ENCODE measurements at places on chromosomes 7 and 10.

DNA sequence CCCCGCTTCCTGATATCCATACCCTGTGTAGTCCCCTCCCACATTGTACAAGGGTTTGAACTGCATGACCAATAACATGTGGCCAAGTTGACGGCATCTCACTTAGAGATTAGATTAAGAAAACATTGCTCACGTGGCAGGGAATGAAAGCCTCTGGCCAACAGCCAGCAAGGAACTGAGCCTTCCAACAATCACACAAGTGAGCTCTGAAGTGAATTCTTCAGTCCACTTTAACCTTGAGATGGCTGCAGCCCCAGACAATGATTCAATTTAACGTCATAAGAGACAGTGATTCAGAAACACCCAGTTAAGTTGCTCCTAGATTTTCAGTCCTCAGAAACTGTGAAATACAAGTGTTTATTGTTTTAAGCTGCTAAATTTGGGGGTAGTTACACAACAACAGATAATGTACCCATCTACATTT is 165.9 kb upstream of the PLXNA4 start:
- DNase-seq: no peak

DNA sequence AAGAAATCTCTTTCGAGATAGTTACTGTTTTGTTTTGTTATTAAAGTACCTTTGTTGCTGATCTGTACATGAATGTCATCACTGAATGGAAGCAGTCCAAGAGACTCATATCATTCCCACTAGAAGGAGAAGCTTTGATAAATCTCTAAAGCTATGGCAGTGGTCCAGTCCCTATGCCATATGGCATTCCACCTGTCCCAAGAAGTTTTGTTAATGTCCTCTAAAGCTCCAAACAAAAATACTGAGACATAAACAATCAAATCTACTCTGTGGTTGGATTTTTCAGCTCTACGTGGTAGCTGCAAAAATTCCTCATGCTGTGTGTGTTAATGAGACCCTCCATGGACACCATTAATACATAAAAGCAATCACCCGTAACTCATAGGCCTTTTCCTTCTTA is 94.1 kb downstream of the LRRN3 start:
- no peak for DNase-seq

GRCh38 chr10:132543916-132544743 is 6.5 kb downstream of the INPP5A start:
- no peak for DNase-seq

DNA sequence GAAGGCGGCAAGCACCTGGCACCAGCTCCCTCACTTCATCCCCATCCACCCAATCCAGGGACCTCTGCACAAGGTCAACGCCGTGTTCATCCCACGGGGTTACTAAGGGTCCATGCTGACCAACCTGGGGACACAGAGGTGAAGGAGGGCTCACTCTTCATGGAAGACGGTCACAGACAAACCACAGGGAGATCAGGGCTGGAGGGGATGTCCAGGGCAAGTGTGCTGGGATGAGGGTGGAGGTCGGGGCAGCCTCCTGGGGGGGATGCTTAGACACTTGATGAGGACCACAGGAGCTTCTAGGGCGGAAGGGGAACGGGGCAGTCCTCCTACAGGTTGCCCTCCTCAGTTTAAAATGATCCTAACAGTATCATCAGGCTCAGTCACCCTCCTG is 46.7 kb downstream of the FAM53B start:
- no peak for DNase-seq

GRCh38 chr7:158255156-158255555 is 332.5 kb downstream of the PTPRN2 start:
- no peak for DNase-seq

- DNase-seq: no peak
Measured at GRCh38 chr10:70668454-70668970, 3.8 kb upstream of the ADAMTS14 start.

DNA sequence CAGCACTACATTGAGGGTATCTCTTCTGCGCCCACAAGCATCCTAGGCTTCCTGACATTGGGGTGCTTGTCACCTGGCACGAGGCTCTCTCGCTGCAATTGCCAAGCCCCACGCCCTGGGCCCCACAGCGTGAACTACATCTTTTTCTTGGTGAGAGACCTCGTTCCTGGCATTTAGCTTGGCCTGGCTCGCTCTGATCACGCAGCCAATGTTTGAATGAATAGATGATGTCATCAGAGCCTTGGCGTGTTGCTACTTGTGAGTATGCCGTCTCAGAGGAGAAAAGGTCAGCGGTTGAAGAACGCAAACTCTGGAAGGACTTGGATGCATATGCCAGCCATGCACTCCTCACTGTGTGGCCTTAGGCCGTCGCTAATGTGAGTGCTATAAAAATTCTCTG is 150.2 kb upstream of the AUTS2 start:
- DNase-seq: no peak

GRCh38 chr10:3067118-3067858 is at the start of gene PFKP:
PFKP (plus strand) TSS chr10:3067548; CDS start chr10:3067596, 48 bp downstream.
- DNase-seq: peak; percentile 9

DNA sequence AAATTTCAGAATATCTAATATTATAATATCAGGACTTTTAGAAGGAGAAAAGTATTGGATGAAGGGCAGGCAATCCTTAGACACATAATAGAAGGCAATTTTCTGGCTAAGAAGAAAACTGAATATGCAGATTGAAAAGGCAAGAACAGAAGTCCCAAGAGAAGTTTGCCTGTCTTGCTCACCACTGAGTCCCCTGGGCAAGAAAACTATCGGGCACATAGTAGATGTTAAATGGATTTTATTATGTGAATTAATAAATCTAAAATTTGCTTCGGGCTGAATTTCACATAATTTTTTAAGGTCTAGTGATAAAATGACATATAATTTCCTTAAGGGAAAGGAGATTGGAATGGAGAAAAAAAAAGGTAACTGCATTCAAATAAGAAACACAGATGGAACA is 380.9 kb upstream of the GRM3 start:
- DNase-seq: no peak

DNA sequence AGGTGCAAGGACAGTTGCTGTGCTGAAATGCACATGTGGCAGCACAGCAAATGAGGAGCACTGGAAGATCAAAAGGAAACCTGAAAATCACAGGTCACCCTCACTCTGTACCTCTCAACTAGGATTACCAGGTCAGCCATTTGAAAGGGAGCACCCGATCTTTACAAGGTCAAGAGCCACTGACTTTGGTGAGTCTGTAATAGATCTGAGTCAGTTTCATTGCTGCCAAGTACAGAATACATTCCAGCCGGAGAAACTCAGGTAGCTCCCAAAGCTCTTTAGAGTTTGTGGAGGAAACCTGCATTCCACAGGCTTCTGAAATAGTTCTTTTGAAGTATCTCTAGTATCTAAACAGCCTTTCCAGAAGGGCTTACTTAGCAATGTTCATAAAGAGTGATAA is 217.5 kb downstream of the SNX13 start:
- no peak for DNase-seq

DNA sequence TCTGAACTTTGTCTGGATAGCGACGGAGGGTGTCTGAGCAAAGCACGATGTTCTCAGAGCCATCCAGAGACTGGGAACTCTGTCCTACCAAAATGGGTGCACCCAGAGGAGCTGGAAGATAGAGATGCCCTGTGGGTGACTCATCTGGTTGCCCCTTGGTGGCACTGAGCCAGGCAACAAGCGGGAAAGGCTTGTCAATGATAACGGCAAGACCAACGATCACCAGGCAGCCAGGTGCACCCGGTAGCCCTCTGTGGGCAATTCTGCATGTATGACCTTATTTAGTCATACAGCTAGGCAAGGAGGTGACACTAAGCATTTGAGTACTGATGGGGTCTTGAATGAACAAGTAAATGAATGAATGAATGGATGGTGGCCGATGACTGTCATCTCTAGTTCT is 2.8 kb upstream of the ELN start:
- no peak for DNase-seq

DNA sequence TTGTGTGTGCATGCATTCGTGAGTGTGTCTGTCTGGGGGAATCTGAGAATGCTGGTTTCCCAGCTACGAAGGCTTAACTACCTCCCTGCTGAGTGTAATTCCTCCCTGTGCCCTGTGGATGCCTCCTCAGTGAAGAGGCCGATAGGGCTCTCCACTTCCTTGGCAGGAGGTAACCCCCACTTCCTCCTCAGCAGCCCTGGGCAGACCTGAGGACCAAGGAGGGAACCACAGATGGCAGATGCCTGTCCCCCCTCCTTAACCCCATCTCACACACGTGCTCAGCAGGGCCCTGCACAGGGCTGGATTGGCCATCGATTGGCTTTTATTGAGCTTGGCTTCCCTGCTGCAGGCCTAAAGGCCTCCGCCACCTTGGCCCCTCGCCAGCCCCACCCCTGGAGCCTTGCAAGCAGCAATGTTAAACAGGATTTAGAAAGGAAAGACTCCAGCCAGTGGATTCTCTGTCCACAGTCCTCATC is 45.6 kb upstream of the LRRC4 start:
- peak; percentile 19 for DNase-seq

- no peak for DNase-seq
Measured at GRCh38 chr10:89250865-89251408, 638 bp downstream of the LIPA start.

GRCh38 chr7:18513343-18513742 is 17.8 kb downstream of the HDAC9 start:
- DNase-seq: no peak

- no peak for DNase-seq
Measured at GRCh38 chr7:36691983-36692382, 32.3 kb downstream of the AOAH start.

DNA sequence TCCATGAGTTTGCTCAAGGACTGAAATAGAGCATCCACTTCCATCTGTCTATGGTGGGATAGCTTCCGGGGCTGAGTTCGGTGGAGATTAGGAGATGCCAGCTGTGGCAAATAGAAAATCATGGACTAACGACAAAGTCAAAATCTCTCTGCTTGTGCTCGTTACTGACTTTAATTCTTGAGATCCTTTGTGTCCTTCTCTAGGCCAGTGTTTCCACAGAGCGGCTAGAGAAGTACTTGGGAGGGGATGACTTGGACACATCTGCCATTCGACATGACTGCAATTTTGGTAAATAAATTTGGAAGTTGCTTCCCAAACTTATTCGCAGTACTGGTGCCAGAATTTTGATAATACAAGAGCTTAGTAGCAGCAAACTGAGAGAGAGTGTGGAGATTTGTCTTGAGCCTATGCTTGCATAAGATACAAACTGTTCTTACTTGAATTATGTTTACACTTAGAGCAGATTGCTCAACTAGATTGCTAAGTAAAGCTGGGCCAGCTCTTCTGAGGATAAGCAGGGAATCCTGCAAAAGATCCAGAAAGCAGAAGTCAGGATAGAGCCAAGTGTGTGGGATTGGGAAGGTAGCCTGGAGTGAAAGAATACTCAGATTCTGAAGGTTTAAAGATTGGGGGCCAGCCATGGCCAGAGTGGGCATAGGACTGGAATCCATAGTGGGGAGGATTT is 27.6 kb downstream of the ABCC2 start:
- DNase-seq: no peak

DNA sequence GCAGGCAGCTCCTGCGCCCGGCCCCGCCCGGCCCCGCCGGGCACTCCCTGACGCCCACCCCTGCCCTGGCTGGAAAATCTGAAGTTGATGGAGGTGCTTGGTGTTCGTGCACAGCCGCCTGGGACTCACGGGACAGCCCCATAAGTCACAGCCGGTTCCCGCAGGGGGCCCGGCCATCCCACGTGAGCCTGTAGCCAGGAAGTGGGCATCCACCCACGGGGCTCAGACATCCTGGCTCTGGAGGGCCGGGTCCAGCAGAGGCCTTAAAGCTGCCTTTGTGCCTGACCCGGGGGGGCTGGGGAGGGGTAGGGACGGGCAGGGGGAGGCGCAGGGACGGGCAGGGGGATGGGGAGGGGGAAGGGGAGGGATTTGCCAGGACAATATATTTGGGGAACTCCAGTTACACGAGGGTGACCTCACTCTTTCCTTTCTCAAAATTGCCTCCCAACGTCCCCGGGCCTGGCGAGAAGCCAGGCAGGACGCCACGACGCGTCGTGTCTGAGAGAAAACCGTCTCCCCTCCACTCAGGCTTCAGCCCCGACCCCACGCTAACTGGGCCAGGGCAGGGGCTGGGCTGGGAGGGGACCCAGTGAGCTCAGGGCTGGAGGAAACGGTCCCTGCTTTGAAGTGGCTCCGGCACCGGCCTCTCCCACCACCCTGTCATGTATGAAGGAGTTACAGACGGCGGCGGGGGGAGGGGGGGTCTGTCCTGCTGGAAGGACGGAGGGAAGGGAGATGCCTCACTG is 82.1 kb upstream of the PDGFA start:
- no peak for DNase-seq

- no peak for DNase-seq
Measured at GRCh38 chr7:101903515-101903868, 86.1 kb downstream of the CUX1 start.

GRCh38 chr7:102286237-102287110 is at the start of gene SH2B2:
SH2B2 (plus strand) TSS chr7:102286868; CDS start chr7:102300551, 13,683 bp downstream.
- no peak for DNase-seq

GRCh38 chr7:107564553-107565298 is 955 bp downstream of the DUS4L start:
- DNase-seq: no peak

DNA sequence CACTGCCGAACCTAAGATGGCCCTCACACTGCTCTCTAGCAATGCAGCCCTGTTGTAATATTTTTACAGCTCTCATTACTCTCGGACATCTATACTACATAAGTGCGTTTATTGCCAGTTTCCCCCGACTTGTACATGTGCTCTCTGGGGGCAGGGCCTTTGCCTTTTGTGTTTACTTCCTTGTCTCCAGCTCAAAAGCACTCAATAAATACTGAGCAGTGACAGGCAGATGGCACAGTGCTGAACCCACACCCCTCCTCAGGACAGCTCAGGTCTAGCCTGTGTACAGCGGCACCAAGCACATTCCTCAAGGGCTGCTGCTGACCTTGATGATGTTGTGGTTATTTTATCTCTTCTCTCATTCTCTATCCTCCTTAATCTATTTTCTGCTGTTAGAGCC is 68.0 kb upstream of the ELMO1 start:
- no peak for DNase-seq

- no peak for DNase-seq
Measured at GRCh38 chr10:63409465-63410027, 56.2 kb downstream of the JMJD1C start.

DNA sequence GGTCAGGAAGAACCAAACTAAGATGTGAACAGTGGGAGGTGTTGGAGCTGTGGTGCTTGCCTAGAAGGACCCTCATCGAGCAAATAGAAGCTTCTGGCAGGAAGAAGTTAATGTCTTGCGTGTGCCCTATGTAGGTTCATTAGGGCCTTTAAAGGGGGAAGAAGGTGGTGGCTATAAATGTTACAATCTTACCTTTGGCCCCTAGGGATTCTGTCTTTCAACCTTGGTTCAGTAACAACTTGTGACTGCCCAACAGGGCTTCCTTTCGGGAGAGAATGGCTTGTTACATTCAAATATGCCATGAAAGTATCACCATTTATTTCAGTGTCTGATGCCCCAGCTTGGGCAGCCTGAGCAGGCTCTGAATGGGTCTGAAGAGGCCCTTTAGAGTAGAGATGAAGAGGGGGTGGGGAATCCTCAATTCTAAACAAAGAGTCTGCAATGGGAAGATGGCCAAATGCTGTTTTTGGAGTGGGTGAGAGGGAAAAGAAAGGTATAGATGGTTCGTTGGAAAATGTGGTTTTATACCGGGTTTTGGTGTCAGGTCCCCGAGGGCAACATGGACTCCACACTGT is 108.0 kb downstream of the TCF7L2 start:
- DNase-seq: no peak

GRCh38 chr10:93376372-93377293 is 105.5 kb downstream of the MYOF start:
- DNase-seq: peak; percentile 62
